Fibroblast of upper back skin (primary cell): ENCODE measurements at places on chromosomes 11 and 22.

- no peak for DNase-seq
Observed at GRCh38 chr11:78432058-78432515, 14.5 kb upstream of the GAB2 start.

DNA sequence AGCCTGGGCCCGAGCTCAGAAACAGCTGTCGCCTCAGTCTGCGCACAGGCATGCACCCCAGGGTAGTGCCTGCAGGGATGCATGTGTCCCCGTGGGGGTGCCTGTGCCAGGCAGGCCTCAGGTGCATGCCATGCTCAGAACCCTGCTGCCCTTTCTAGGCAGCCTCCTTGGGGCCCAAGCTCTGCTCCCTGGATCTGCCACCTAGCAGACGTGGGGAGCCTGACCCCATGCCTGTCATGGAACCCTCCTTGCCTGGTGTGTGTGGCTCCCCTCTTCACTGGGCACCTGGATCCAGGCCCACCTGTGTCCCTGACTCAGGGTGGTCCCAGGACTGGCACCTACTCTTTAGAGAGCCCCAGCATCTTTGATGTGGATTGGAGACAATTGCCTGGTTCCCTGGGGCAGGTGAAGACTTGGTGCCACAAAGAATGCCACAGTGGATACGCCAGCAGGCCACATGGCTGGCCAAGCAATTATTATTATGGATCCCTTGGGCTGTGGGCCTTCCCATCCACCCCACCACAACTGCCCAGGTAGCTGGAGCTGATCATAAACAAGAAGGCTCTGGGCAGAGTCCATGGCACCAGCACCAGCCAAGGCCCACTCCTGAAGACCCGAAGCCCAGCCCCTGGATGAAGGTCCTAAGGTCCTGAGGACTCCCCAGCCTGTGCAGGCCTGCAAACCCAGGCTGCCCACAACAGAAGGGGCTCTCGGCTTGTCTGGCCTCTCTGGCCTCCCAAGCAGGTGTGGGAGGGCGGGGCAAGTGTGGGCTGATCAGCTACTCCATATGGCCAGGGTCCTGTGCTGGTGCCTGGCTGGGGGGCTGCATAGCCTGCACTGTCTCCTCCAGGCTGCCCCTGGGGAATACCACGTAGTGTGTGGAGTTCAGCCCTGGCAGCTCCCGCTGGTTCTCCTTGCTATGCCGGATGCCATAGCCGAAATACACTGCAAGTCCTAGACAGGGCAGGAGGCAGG, 3.8 kb downstream of the SLC7A4 start:
- DNase-seq, result no peak

DNA sequence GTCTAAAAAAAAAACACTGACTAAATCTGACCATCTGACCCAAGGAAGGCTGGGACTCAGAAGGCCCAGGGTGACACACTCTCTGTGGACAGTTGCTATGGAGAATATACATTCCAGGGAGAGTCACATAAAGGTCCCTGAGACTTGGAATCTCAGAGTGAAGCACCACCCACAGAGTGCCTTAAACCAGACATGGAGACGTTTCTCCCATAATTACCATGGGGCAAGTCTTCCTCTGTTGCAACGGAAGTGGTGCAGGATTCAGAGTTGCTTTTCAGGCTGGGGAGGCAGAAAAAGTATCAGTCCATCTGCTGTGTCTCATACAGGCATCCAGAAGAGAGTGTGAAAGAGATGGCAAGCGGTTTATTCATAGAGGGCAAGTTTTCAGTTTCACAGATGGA, 58.7 kb upstream of the SLN start:
- peak; percentile 58 for DNase-seq

DNA sequence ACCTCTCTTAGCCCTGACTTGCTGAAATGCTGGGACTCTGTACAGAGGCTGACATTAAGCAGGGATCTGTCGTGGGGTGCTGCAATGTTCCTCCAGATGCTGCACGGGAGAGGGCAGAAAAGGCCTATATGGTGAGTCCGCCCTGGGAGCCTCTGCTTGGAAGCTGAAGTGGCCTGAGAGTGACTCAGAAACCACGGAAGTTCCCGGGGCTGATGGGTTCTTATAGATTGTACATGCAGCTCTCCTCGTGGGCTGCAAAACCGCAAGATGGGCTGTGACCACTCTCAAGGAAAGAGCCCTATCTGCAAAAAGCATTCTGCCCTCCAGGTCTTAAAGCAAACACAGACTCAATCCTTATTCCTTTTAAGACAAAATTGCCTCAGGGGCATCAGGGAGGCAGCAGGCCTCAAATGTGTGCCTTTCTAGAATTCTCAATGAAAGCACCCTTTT, 5.8 kb upstream of the SLC43A3 start:
- peak; percentile 86 for DNase-seq
